ENCODE measurements at places on chromosomes 7 and 10.

- ATAC-seq: no peak
These were observed 120.5 kb upstream of the SEMA3E start for GRCh38 chr7:83769407-83769806.

- no peak for ATAC-seq
These were observed 119.7 kb upstream of the TNRC18 start for GRCh38 chr7:5543361-5543760.

GRCh38 chr7:30703756-30704155, 21.5 kb upstream of the CRHR2 start:
- no peak for ATAC-seq

DNA sequence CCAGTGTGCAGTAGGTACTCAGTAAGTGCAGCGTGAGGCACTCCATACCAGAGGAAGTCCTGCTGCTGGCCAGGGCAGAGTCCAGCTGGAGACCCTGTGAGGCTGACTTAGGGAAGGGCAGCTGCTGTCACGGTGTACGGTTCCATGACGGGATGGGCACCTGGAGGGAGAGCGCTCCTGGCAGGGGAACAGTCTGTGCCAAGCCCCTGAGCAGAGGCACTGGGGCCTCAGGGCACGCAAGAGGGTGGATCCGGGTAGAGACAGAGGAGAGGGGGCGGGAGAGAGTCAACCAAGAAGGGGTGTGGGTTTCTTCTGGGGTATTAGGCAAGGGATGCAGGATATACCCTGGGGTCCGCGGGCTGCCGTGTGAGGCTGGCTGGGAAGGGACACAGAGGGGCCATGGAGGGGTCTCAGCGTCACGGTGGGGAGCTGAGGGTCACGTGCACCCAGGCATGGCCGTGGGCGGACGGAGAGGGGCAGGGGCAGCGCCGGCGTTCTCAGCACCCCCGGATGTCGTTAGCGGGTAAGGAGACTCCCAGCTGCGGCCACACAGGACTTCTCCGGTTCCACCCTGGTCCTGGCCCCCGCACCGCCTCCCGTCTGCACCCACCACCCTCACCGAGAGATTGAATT, 70.5 kb downstream of the MICALL2 start:
- no peak for ATAC-seq

- peak; percentile 74 for ATAC-seq
These were observed 250.3 kb downstream of the SNX13 start for GRCh38 chr7:17690030-17690429.

DNA sequence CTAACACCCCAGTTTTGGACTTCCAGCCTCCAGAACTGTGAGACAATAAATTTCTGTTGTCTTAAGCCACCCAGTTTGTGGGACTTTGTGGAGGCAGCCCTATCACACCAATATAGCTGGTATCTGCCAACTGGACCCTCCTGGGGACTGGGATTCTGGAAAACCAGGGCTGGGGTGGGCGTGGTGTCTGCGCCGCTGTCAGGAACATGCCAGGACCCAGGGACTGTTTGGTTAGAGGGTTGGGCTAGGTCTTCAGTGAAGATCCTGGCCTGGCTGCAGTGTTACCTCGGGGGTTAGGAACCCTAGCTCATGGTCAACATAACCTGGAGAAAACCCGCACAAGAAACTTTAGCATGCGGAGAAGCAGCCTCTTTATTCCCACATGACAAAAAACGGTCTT, 42.6 kb downstream of the PNLIPRP2 start:
- no peak for ATAC-seq

- ATAC-seq: peak; percentile 91
These were observed 31.8 kb upstream of the VCL start for GRCh38 chr10:73965890-73966768.

DNA sequence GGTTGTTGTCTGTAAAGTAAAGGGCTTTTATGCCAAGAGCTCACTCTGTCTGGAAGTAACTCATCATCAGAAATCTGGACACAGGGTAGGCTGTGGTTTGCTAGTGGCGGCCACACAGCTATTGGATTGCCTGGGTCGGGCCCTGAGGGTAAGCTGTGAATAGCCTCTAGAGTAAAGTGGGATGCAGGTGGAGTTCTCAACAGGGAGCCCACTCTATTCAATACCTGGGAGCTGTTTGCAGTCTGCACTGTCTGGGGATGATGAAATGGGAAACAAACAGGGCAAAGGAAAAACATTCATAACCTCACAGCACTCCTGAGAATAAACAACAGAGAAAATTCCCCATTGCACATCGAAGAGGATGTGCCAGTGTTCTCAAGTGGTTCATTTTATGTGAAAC, 582.6 kb downstream of the CALN1 start:
- ATAC-seq: no peak
